ENCODE measurements at places on chromosomes 4 and X.

GRCh38 chr4:23630110-23630509 is 259.7 kb downstream of the PPARGC1A start:
- DNase-seq, result no peak

- DNase-seq, result no peak
Measured at GRCh38 chr4:82694046-82694445, 104.5 kb downstream of the SCD5 start.

- DNase-seq, result no peak
Measured at GRCh38 chr4:12724510-12724909, 759.6 kb downstream of the RAB28 start.

DNA sequence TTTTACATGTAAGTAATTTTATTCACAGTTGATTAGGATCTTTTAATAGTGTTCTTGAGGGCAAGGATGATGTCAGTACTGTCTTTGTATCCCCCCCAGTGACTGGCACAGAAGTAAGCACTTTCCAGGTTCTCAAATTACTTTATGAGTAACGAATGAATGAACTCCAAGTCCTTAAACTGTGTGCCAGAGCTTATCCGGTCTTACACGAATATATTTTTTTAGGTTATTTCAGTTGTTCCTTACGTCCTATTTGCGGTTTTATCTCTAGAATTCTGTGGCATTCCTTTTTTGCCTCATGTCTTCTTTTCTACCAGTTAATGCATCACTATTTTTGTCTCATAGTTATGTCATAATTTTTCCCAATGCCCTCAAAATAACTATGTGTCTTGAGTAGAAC is 106.9 kb upstream of the MID1IP1 start:
- DNase-seq, result no peak

DNA sequence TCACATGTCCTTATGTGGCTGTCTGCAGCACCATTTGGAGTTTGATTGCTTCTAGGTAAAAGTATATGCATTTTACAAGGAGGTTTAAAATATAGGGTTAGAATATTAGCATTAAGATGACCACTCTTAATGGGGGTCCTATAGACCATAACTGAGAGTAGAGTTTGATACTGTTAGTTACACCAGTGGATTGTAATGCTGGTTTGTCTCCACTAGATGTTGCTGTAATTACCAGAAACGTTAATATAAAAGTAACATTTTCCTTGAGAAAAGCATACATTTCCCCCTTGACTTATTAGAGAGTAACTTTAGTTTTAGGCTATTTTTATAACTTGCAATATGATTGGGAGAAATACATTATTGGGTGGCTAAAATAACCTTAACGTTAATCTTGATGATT is 93.0 kb downstream of the ZXDA start:
- no peak for DNase-seq

GRCh38 chr4:5890063-5890727 is 2.7 kb downstream of the CRMP1 start:
- peak; percentile 57 for DNase-seq

DNA sequence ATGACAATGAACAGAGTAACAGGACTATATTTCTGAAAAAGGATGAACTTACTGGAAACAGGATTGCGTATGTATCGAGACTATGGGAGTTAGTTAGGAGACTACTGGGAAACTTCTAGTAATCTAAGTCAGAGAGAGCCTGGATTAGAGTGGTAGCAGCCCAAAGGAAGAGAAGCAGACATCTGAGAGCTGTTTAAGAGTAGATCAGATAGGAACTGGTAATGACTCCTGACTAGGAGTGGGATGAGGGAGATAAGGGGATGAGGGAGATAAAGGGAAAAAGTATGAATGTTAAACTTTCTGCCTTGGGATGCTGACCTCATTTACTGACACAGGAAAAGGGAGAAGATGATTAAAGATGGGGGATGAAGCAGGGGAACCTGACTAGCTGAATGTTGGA is 116.2 kb downstream of the PDE5A start:
- no peak for DNase-seq

DNA sequence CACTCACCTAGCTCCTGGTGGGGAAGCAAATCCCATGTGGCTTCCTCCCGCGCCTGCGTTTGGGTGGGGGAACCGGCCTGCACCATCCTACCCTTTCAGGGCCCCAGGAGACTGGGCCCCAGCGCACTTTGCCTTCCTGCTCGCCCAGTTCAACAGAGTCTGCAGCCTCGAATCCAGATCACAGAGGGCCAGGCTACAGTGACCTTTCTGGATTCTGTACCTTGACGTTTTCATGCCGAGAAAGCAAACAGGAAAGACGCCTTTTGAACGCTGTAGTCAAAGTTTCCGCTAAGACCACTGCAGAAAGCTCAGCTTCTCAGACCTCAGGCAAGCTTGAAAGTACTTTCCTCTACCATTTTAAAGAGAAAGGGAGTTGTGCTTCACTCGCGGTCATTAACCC is 7.4 kb upstream of the BEND2 start:
- DNase-seq, result no peak

DNA sequence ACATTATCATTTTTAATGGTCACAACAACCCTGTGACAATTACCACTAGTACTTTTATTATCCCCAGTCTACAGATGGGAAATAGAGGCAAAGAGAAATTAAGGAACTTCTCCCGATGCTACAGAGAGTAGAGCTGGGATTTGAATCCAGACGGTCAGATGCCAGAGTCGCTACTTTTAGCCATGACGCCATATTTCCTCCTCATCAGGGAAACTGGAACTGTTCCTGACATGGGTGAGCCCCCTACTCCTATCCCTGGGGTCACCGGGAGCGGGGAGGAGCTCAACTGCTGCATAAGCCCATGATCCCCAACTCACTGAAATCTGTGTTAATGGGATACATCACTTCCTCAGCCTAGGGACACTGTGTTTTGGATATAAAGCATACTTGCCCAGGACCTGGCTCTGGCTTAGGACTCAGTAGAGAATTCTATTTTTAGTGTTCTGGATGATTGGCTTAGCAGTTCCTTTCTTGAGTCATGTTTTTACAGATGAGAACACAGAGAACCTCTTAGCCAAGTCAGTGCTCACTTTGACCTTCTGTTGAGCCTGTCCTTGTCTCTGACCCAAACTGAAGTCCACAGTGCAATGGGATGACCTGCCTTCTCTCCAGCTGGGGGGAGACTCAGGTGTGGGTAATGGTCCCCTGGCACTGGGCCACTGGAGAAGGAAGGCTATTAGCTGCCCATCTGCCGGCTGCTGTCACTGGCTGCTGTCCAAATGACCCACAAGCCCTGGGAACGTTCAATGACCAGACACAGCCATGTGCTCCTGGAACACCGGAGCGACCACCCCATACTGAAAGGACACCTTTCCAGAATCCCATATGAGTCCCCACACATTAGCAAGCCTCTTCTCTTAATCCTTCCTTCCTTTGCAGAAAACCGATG is 90.8 kb upstream of the SHISA3 start:
- DNase-seq, result no peak

- DNase-seq, result no peak
Measured at GRCh38 chrX:34810364-34810763, 132.2 kb upstream of the FAM47B start.

DNA sequence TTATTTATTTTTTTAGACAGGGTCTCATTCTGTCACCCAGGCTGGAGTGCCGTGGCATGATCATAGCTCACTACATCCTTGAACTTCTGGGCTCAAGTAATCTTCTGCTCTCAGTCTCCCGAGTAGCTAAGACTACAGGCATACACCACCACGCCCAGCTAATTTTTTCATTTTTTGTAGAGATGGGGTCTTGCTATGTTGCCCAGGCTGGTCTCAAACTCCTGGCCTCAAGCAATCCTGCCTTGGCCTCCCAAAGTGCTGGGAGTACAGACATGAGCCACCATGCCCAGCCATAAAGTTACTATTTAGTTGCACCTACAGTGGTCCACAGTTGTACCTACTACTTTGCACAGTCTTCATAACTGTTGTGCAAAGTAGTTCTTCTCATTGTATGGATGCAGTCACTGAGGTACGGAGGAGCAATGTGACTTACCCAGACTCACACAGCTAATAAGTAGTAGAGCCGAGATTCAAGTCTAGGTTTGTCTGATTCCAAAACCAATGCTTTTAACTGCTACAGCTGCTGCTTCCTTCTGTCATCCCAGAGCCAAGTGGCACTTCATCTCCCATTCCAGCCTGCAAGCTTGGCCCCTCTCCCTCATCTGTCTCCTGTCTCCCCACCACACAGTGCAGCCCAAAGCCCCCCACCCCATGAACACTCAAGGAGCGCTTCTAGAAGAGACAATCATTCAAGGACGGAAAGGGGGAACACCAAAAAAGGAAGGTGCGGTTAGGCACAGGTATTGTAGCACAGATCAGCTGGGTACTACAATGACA is 24.0 kb upstream of the IQSEC2 start:
- DNase-seq, result no peak

- DNase-seq, result no peak
Measured at GRCh38 chr4:104206784-104207183, 287.9 kb downstream of the CXXC4 start.

DNA sequence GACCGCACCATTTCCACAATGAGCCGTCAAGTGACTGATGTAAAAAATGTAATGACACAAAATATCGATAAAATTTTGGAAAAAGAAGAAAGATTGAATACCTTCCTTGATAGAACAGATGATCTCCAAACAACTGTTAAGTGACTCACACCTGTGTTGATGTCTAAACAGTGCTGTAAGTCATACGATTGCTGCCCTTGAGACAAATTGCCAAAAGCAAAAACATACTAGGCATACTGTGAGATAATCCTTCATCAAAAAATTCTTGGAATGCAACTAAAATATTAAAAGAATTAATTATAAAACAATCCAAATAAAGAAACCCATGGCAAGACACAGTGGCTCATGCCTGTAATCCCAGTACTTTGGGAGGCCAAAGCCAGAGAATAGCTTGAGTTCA is 53.4 kb downstream of the HNRNPD start:
- no peak for DNase-seq

DNA sequence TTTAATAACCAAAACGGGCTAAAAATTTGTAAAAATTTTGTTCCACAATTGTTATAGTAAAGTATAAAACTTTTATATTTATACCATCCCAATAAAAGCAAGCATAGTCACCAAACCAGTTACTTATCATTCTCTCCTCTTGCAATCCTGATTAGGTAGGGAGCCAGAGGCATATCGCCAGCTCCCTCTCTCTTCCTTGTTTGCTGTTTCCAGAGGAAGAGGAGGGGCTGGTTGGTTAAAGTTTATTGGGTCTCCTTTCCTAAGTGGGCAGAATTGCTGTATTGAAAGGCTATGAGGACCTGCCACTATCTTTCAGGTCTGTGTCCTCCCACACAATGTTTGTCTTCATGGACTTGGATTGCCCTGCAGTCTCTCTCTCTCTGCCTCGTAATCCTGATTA is 29.6 kb upstream of the BBS12 start:
- DNase-seq, result no peak

GRCh38 chr4:114037988-114038387 is 58.5 kb upstream of the ARSJ start:
- no peak for DNase-seq

GRCh38 chr4:153750197-153750817 is 9.5 kb downstream of the RNF175 start:
- no peak for DNase-seq

- no peak for DNase-seq
Measured at GRCh38 chr4:75698162-75698962, 25.2 kb upstream of the G3BP2 start.

- no peak for DNase-seq
Measured at GRCh38 chrX:41664908-41665307, 23.9 kb upstream of the GPR34 start.

DNA sequence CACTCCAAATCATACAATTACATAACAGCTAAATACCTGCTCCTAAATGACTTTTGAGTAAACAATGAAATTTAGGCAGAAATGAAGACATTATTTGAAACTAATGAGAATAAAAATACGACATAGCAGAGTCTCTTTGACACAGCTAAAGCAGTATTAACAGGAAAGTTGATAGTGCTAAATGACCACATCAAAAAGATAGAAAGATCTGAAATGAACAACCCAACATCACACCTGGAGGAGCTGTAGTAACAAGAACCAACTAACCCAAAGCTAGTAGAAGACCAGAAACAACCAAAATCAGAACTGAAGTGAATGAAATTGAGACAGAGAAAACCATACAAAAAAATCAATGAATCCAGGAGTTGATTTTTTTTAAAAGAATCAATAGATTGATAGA is 257.8 kb downstream of the ARAP2 start:
- DNase-seq, result no peak

- DNase-seq, result no peak
Measured at GRCh38 chr4:42302348-42302747, 94.9 kb upstream of the SHISA3 start.

DNA sequence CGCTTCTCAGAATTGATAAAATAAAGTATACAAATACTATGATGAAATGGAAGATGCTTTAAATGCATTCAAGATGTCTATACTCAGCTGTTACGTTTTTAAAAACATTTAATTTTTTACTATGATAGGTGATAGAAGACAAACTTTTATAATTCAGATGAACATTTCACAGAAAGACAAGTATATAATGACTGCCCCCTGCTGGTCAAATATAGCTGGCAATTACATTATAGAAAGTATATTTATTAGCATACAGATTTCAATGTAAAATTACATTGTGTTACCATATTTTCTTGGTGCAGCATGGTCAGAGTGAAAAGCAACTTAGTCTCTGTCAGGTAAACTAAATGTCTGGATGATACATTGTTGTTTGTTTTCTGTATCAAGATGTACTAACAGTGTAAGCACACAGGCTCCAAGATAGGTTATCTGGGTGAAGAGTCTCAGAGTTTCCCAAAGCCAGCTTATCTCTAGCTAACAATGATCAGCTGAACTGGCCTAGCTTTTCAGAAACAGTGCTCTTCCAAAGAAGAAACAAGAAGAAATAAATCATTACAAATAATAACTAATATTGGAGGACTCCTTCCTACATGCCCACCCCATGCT is 54.1 kb downstream of the SRPX start:
- no peak for DNase-seq

- DNase-seq, result no peak
Measured at GRCh38 chr4:53916431-53916889, 147.9 kb downstream of the CHIC2 start.

DNA sequence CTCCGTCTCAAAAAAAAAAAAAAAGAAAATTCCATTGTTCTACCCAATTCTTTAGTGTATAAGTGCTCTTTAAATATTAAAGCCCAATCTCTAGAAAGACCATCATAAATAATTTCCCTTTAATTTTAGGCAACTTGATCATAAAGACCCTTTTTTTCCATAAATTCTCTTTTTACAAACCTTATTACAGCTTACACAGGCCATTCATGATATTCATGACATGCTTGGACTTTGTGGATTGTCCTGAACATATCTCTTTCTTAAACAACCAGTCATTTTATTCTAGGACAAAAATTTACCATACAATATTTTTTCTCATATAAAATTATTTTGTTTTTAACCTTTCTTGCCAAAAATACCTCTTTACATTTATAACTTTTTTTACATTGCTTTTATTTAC is 30.5 kb downstream of the TLR8 start:
- DNase-seq, result no peak

DNA sequence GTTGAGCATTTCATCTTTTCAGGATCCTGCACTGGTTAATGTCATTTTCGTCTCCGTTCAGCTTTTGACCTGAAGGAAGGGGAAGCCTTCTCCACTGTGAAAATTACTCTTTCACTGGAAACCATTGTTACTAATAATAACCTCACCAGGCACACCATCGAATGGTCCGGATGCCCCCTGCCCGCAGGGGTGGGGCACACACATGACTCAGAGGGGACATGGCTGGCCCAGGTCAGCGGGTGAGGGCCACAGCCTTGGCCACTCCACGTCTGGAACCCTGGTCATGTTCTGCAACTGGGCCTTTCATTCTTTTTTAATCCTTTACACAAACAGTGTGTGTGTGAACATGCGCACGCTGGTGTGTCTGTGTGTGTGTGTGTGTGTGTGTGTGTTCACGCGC is 191.8 kb downstream of the BCOR start:
- no peak for DNase-seq

GRCh38 chr4:175341203-175341755 is 423.1 kb downstream of the ADAM29 start:
- DNase-seq, result no peak

Data from NCI-H187 treated with DMSO at 0.1 percent for 48 hours (cell line).